Bronchial epithelial cell (primary cell): ENCODE measurements at places on chromosomes 5 and 9. TPM values are rescaled to one million over a fixed set of nuclear protein-coding genes. Genes with fewer than 3 reads are reported as not detected.

JMY gene
- total RNA-seq = 14.5 and 16.9 TPM in 2 replicates

GPR150 gene
- total RNA-seq = 0.26 TPM in 2 replicates

PRLR gene
- total RNA-seq = not detected in 2 replicates

TMC1 gene
- total RNA-seq = 1.0 TPM in 1 of 2 replicates, not detected in the other

FIBCD1 gene
- total RNA-seq = 0.26 and 0.51 TPM in 2 replicates

FCN2 gene
- total RNA-seq = not detected in 2 replicates

BTNL3 gene
- not detected in 2 replicates for total RNA-seq

TSLP gene
- 0.79 and 2.0 TPM in 2 replicates for total RNA-seq

AHRR gene
- 0.51 and 0.53 TPM in 2 replicates for total RNA-seq

FSTL4 gene
- total RNA-seq = 0.26 TPM in 1 of 2 replicates, not detected in the other

STPG3 gene
- total RNA-seq = not detected in 2 replicates

OTP gene
- total RNA-seq = not detected in 2 replicates

UNC5A gene
- total RNA-seq = not detected in 2 replicates

TAF7 gene
- total RNA-seq = 36.3 and 74.5 TPM in 2 replicates

DBN1 gene
- total RNA-seq = 58.7 and 71.7 TPM in 2 replicates

SLC1A1 gene
- 1.1 and 1.4 TPM in 2 replicates for total RNA-seq

TEK gene
- under 0.01 and 0.26 TPM in 2 replicates for total RNA-seq

SV2C gene
- not detected in 2 replicates for total RNA-seq

NSG2 gene
- total RNA-seq = not detected in 2 replicates

NUTM2F gene
- not detected in 2 replicates for total RNA-seq

SOX30 gene
- total RNA-seq = under 0.01 TPM in 1 of 2 replicates, not detected in the other

OR13C4 gene
- total RNA-seq = not detected in 2 replicates

GDF9 gene
- under 0.01 and 0.26 TPM in 2 replicates for total RNA-seq

INSL6 gene
- total RNA-seq = not detected in 2 replicates

DMGDH gene
- 11.6 and 15.1 TPM in 2 replicates for total RNA-seq

PCDHA11 gene
- total RNA-seq = 0.79 and 1.8 TPM in 2 replicates

GPRIN1 gene
- 1.6 and 2.8 TPM in 2 replicates for total RNA-seq

APBA1 gene
- under 0.01 and 0.38 TPM in 2 replicates for total RNA-seq

FAM221B gene
- total RNA-seq = not detected in 2 replicates

UBAC1 gene
- 36.1 and 38.5 TPM in 2 replicates for total RNA-seq

PGGT1B gene
- total RNA-seq = 18.4 and 28.9 TPM in 2 replicates

SLC28A3 gene
- 0.53 and 15.0 TPM in 2 replicates for total RNA-seq

FBP1 gene
- 0.13 TPM in 1 of 2 replicates, not detected in the other for total RNA-seq

CCDC69 gene
- 0.79 and 1.7 TPM in 2 replicates for total RNA-seq

PROB1 gene
- 0.51 and 0.53 TPM in 2 replicates for total RNA-seq

PTGR1 gene
- 67.9 and 70.4 TPM in 2 replicates for total RNA-seq

TMEM245 gene
- 34.2 and 37.1 TPM in 2 replicates for total RNA-seq

MSX2 gene
- total RNA-seq = not detected in 2 replicates

FOXD4 gene
- 0.26 TPM in 2 replicates for total RNA-seq

ECM2 gene
- total RNA-seq = 0.26 and 0.90 TPM in 2 replicates

CER1 gene
- total RNA-seq = not detected in 2 replicates

SHOC1 gene
- total RNA-seq = under 0.01 TPM in 2 replicates

GAPVD1 gene
- total RNA-seq = 44.0 and 58.0 TPM in 2 replicates

RBM27 gene
- total RNA-seq = 19.7 and 25.0 TPM in 2 replicates

GADD45G gene
- total RNA-seq = under 0.01 and 1.0 TPM in 2 replicates

NMUR2 gene
- not detected in 2 replicates for total RNA-seq

CLIC3 gene
- 2.1 and 28.8 TPM in 2 replicates for total RNA-seq

NFIL3 gene
- 31.3 and 35.3 TPM in 2 replicates for total RNA-seq

MARVELD2 gene
- 19.5 and 28.7 TPM in 2 replicates for total RNA-seq

TSSK1B gene
- 0.26 TPM in 2 replicates for total RNA-seq

CDKN2A gene
- 1.6 and 3.5 TPM in 2 replicates for total RNA-seq

SOHLH1 gene
- total RNA-seq = not detected in 2 replicates

PCDHB4 gene
- 0.13 TPM in 1 of 2 replicates, not detected in the other for total RNA-seq

TRAF1 gene
- 0.79 and 1.0 TPM in 2 replicates for total RNA-seq

FBP2 gene
- total RNA-seq = not detected in 2 replicates

PCDHGA2 gene
- under 0.01 and 0.26 TPM in 2 replicates for total RNA-seq

HTR4 gene
- 0.26 TPM in 1 of 2 replicates, not detected in the other for total RNA-seq
